ENCODE measurements at places on chromosomes 7 and 10.

DNA sequence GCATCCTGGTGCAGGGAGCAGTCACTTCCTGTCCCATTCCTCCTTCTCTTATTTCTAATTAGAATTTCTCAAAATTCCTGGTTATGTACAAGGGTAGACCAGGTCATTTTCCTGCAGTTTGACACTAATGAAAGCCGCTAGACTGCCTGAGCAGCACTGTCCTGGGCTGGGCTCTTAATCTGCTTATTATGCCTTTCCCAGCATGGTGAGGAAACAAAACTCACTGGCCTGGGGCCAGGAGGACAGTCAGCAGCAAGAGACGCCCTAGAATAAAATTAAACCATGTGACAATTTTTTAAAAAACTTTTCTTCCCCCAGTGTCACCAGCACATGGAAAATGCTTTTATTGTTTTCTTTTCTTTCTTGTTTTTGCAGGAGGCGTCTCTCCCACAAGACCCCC is 647.5 kb downstream of the TYW1 start:
- DNase-seq = no peak

- no peak for DNase-seq
Measured at GRCh38 chr7:105249216-105249615, 139.5 kb downstream of the SRPK2 start.

- DNase-seq = no peak
Measured at GRCh38 chr7:112009081-112009480, 197.1 kb downstream of the DOCK4 start.

- no peak for DNase-seq
Measured at GRCh38 chr7:122622682-122623081, 76.2 kb downstream of the RNF133 start.

DNA sequence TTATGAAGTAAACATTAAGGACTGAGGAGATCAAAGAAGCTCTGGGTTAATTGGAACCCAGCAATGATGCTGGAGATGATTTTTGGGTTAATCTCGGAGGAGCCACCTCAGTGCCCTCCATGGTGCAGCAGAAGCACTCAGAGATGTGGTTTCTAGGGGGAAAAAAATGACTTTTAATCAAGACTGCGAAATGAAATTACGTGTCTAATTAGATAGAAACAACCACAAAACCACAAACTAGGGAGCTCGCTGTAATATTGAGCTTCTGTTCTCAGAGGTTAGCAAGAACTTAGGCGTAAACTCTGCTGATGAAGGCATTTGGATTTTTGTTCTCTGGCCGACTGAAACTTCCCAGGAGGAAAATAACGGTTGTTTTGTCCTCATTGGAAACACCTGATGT is 319.0 kb downstream of the GRID1 start:
- DNase-seq = no peak

DNA sequence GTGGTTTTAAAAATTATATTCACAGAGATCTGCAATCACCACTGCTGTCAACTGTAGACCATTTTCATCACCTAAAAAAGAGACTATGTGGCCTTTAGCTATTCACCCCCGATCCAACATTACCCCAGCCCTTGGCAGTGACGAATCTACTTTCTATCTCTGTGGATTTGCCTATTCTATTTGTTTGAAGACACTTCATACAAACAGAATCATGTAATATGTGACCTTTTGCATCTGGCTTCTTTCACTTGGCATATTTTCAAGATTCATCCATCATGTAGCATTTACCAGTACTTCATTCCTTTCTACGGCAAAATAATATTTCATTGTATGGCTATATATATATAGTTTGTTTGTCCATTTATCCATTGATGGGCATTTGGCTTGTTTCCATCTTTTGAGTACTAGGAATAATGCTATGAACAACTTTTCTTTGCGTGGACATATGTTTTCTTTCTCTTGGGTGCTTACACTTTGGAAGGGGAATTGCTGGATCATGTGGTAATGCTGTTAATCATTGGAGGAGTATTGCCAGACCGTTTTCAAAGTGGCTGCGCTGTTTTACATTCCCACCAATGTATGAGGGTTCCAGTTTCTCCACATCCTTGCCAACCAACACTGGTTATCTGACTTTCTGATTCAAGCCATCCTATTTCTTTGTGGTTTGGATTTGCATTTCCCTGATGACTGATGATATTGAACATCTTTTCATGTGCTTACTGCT is 22.3 kb downstream of the ADAMTS14 start:
- DNase-seq = no peak

- no peak for DNase-seq
Measured at GRCh38 chr7:20797042-20797461, 10.4 kb upstream of the SP8 start.

GRCh38 chr7:7978860-7979259 is 10.3 kb downstream of the GLCCI1 start:
- DNase-seq = peak; percentile 3

DNA sequence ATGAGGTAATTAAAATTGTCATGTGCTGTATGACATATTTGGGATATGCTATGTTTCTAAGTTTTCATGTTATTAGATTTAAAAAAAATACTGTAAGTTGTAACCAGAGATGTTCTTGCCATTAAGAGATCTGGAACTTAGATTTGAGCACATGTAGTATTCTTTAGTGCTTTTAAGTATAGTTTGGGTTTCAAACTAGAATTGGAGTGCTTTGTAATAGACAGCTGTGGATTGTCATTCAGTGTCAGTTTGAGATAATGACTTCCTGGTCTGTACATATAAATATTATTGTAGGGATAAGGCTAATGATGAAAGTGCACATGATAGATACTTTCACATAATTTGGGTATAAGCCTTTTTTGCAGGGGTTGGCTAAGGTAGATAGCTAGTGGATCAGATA is 936.2 kb downstream of the CNTNAP2 start:
- no peak for DNase-seq

- DNase-seq = no peak
Measured at GRCh38 chr7:98727146-98727709, 110.1 kb downstream of the NPTX2 start.

DNA sequence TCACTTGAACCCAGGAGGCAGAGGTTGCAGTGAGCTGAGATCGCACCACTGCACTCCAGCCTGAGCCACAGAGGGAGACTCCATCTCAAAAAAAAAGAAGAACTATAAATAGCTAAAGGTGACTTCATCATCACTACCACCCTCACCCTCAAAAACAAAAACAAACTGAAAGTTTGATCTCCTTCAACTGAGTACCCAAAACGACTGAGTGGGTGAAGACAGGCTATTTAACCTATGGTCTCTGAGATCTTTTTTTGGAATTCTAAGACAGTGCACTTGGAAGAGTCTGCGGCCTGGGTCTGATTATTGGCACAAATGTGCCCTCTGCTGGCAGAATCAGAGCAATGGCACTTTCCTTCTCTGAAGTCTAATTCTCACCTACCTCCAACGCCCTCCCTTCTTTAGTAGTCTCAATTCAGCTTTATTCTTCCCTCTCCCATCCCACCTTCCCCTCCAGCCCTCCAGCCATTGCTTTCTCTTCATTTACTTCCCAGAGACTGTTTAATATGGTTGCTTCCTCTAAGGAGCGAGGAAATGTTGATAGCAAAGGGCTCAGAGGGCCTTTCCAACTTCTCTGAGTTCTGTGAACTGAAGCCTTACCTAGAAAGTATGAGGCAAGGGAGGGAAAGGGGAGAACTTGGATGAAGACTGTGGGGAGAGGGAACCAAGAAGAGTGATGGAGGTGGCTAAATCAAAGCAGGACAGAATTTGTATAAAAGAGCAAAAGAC is 2.9 kb upstream of the MYOZ1 start:
- peak; percentile 80 for DNase-seq

DNA sequence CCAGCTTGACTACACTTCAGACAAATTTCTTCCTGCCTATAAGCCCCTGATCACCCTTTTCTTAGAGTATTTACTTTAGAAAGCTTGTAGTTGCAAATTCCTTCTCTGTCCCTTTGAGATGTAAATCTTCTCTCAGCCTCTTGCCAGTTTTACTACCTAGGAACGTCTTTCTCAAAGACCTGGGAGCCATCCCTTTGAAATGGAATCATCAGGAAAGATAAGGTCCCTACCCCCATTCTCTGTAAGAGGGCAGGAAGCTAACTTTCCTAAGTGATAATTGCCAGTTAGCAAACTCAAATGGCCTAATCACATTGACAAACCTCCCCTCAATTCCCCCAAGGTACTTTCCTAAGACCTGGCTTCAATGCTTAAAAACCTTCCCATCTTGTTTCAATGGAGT is 304.5 kb downstream of the MDFIC start:
- DNase-seq = no peak

GRCh38 chr10:53356616-53357349 is 584.2 kb upstream of the MBL2 start:
- DNase-seq = no peak

- DNase-seq = no peak
Measured at GRCh38 chr10:117239721-117240620, 943 bp upstream of the SLC18A2 start.

GRCh38 chr7:115332691-115333090 is 410.8 kb downstream of the MDFIC start:
- no peak for DNase-seq

DNA sequence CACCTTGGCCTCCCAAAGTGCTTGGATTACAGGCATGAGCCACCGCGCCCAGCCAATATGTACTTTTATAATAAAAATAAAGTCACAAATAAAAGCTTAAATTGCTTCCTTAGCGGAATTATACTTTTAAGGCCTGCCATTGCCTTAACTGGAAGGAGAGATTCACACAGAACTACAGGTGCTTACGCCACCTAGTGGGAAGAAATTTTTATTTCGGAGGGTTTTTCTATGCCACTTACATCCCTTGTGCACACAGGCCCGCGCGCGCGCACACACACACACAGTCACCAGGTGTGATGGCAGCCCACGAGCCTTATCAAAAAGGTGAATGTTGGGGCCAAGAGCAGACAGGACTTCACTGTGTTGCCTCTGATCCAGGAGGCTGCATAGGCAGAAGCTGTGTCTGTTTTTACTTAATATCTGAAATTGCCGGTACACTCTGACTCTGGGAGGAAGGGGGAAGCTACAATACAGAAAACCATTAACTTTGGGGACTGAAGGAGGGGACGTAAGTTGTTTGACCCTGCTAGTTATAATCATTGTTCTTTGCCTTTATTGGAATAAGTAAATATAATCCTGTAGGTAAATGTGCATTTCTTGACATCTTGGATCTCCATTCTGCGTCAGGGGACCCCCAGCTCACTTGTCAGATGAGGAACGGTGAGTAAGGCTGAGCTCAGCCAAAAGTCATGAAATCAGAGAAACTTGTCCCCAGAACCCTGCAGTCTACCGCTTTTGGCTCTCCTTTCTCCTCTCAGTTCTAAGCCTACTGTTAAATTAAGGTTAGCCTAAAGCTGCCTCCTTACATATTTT is 87.1 kb downstream of the SLC16A9 start:
- peak; percentile 59 for DNase-seq

- DNase-seq = no peak
Measured at GRCh38 chr10:122239578-122240257, 31.4 kb upstream of the BTBD16 start.

GRCh38 chr7:99108613-99109012 is 35.3 kb downstream of the SMURF1 start:
- DNase-seq = no peak

- DNase-seq = no peak
Measured at GRCh38 chr10:33546031-33546430, 211.6 kb upstream of the NRP1 start.

DNA sequence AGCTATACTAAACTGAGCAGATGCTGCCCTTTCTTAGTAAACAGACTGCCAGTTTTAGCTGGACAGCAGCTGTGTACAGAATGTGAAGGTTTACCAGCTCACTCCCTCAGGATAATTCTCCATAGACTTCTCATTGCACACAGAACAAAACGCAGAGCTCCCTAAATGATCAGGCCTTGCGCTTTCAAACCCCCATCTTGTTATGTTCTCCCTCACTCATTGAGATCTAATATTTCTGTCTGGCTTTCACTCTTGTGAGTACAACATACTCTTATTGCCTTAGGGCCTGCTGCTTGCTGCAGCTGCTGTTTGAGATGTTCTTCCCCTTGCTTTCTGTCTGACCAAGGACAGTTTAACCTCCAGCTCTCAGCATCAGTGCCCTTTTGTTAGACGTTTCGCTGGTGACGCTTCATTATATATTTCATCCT is 17.3 kb downstream of the VWDE start:
- DNase-seq = no peak

- DNase-seq = no peak
Measured at GRCh38 chr10:43843321-43844101, 194.8 kb upstream of the ZNF32 start.

DNA sequence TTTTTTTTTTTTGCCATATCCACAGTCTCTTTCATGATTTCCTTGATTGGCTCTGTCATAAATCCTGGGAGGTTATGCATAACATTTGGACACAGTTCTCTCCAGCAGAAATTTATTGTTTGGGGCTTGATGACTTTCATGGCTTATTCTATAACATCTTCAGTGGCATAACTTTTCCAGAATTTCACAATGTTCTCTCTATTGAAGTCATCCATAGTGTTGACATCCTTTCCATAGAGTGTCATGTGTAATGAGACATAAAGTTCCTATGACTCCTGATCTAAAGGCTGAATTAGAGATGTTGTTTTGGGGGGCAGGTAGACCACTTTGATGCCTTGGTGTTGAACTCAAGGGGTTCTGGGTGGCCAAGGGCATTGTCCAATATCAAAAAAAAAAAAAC is 36.7 kb upstream of the STK17A start:
- DNase-seq = no peak

DNA sequence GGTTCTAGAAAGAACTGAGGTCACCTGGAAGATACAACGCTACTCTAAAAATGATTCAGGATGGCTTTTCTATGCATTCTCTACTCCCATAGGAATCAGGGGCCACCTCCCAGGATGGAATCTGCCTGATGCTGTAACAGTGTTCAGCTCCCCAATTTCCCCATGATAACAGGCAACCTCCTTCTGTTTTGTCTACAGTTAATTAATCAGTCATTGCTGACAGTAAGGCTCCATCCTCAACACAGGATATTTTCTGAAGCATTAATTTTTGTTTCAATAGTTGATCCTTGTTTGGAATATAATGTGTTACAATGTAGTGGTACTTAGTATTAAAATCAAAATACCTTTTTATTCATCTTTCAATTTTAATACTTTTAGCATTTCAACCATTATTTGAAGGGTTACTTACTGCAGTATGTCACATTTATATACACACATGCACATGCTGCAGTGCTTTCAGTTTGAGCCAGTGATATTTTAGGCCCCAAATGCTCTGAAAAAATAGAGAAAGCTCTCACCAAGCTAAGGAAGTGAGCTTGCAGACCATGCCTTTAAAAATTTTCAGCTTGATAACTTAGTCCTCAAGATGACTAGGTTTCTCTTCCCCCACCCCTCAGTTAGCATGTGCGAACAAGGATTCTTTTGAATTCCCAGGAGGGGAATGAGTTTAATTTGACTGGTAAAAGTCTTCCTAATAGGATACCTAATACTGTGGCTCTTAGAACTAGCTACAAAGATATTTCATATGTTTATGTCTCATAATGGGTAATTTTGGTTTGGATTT is 592 bp upstream of the PIK3CG start:
- no peak for DNase-seq

DNA sequence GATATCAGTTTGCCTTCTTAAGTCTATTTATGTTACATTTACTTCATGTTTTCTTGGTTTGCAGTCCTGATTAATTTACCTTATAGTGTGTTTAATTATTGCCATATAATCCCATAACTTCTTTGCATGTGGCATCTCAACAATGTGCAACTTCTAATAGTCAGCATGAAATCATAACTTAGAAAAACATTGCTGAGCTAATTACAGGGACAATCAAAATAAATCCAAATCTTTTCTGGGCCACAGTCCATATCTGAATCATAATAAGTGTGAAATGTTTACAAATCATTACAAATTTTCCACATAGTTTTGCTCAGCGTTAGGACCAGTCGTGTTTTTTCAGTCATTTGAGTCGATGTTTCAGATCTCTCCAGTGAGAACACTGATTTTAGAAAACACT is 29.1 kb upstream of the CABCOCO1 start:
- no peak for DNase-seq

- no peak for DNase-seq
Measured at GRCh38 chr7:74294191-74294998, 5.2 kb downstream of the CLIP2 start.

Data from erythroblast (primary cell).